Endothelial cell of umbilical vein (primary cell): ENCODE measurements at places on chromosomes 2 and 18. TPM values are rescaled to one million over a fixed set of nuclear protein-coding genes. Genes with fewer than 3 reads are reported as not detected.

- DNase-seq = peak; percentile 4
- no peaks in the 10 kb centered on the region for H3K27me3 ChIP-seq
- no peaks in the 10 kb centered on the region for H3K4me1 ChIP-seq
- no peaks in the 10 kb centered on the region for H3K36me3 ChIP-seq
Measured at GRCh38 chr18:67433971-67434370, 82.5 kb downstream of the DSEL start.

GRCh38 chr2:197248623-197249022 lies 62.0 kb downstream of the ANKRD44 start:
- no peak for DNase-seq
- no peaks in the 10 kb centered on the region for H3K4me1 ChIP-seq
- H3K27me3 ChIP-seq = no peaks in the 10 kb centered on the region
- no peaks in the 10 kb centered on the region for H3K36me3 ChIP-seq

CROCC2 gene
- total RNA-seq = not detected in 2 replicates

CRACDL gene
- total RNA-seq = 3.8 and 6.3 TPM in 2 replicates

BOLL gene
- total RNA-seq = not detected in 2 replicates
